ENCODE measurements at places on chromosomes 4 and X.

DNA sequence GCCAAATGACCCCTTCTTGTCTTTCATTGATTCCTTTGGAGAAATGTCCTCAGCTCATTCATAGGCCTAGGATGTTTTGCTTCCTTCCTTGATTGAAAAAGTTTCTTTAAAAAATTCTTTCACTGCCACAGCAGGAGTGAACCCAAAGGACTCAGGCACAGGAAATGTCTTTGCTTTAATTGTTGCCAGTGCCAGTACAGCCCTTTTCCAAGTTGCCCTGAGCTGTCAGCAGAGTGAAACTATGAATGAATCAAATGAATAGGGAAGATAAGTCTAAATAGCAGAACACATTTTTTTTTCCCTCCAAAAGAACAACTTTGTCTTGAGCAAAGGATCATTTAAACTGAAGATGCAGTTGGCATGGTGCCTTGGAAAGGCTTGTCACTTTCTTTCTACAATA lies 63.8 kb upstream of the SLC4A4 start:
- no peak for DNase-seq

DNA sequence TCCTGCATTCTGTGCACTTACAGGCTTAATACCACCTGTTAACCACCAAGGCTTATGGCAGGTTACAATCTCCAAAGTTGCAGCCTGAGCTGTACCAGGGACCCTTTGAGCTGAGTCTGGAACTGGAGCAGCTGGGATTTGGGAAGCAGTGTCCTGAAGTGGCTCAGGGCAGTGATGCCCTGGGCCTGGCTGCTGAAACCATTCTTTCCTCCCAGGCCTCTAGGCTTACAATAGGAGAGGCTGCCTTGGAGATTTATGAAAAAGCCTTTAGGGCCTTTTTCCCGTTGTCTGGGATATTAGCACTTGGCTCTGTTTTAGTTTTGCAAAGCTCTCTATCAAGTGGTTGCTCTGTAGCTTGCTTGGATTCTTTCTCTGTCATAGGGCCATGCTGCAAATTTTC lies 154.3 kb upstream of the CASK start:
- DNase-seq, result no peak

GRCh38 chr4:95540227-95540626 lies 8.5 kb downstream of the UNC5C start:
- no peak for DNase-seq

- DNase-seq, result no peak
These were observed 43.0 kb downstream of the BANK1 start for GRCh38 chr4:101833480-101833879.

DNA sequence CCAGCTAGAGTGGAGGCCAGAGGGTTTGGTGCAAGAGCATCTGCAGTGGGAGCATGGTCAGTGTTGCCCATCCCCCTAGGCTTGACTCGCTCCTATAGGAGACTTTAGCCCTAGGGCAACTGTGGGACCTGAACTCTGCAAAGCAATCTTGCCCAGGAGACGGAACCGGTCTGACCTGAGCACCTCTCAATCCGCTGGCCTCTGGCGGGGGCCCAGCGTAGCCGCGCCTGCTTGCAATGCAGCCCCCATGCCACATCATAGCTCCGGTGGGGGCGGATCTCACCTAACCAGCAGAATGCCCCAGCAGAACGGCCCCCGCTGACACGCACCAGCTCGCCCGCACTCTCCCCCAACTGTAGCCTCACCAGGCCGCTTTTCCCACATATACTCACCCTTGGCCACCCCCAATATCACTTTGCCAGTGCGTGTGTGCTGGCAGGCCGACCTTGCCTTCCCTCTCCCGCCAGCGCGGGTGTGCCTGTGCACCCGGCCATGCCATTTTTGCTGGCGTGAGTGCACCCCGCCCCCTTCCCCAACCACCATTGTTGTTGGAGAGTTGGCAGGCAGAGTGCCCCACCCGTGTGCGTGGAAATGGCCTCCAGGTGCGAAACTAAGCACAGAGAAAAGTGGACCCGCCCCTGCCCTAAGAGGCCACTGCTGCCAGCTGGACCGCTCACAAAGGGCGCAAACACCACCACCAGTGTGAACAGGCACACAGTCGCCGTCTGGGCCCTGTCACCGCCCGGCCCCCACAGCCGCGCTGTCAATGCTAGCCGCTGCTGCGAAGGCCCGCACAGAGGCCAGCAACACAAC lies 5.8 kb downstream of the BEX4 start:
- no peak for DNase-seq

GRCh38 chr4:140704964-140705363 lies 51.2 kb downstream of the TBC1D9 start:
- no peak for DNase-seq

GRCh38 chr4:13201241-13201640 lies 282.9 kb downstream of the RAB28 start:
- no peak for DNase-seq

- DNase-seq, result peak; percentile 76
These were observed 124.1 kb upstream of the TBL1X start for GRCh38 chrX:9340598-9341290.

- DNase-seq, result no peak
These were observed 34.3 kb upstream of the PPP2R2C start for GRCh38 chr4:6506616-6507140.

- peak; percentile 4 for DNase-seq
These were observed 123.9 kb upstream of the ACSL4 start for GRCh38 chrX:109856974-109857373.
